ENCODE measurements at places on chromosomes 4 and X. TPM values are rescaled to one million over a fixed set of nuclear protein-coding genes. Genes with fewer than 3 reads are reported as not detected.

SLC26A1 gene
- not detected for total RNA-seq

SPANXN4 gene
- not detected for total RNA-seq

PCYT1B gene
- total RNA-seq: not detected

- no peak for DNase-seq
These were observed 4.6 kb upstream of the CD99L2 start for GRCh38 chrX:150903110-150903508.

DNA sequence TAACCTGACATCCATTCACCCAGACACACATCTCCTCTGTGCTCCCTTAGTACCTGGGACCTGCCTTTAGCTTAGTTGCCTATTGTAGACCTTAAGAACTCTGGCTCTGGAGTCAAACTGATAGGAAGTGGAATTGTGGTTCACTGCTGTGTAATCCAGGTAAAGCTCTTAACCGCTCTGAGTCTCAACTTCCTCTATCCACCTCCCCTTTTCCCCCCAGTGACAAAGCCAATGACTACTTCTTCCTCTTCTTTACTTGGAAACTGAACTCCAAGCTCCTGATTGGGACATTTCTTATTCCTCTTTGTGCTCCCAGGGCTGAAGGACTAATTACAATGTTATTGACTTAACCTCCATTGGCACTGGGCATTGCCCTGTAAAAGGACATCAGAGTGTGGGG, 94.1 kb downstream of the DRD5 start:
- no peak for DNase-seq

- DNase-seq: no peak
These were observed 11.3 kb upstream of the CHRNA9 start for GRCh38 chr4:40323866-40324265.

- no peak for DNase-seq
These were observed 86.5 kb downstream of the WFS1 start for GRCh38 chr4:6356076-6356560.

DNA sequence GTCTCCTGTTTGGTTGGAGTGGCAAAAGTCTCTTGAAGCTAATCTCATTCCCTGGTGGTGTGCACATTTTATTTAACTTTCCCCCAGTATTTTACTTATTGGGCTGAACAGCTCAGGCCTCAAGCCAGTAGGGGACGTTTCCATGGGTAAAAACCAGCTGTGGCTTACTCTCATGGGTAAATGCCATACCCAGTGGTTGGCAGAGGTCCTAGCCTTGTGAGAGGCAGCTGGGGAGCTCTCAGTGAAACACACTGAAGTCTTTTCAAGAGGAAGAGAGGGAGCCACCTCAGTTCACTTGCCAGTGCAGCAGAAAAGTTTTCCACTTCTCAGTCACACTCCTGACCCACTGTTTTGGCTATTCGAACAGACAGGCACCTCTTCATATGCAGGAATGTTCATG, 1964.2 kb downstream of the ARAP2 start:
- no peak for DNase-seq

DNA sequence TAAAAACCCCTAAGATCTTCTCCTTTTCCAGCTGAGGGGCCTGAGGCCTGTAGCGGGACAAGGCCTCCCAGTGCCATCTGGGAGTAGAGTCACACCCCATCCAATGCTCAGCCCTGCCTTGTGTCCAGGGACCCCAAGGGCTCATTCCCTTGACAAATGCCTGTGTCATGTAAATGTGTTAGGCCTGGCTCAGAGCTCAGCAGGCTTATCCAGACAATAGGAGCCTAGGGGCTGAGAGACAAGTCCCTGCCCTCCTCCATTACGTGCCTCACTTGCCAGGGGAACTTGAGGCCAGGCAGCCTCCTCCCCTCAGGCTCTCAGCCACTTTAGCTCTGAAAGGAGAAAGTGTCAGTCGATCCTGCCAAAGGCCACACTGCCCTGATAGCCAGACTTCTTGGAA, 166.8 kb upstream of the MAMLD1 start:
- no peak for DNase-seq

DNA sequence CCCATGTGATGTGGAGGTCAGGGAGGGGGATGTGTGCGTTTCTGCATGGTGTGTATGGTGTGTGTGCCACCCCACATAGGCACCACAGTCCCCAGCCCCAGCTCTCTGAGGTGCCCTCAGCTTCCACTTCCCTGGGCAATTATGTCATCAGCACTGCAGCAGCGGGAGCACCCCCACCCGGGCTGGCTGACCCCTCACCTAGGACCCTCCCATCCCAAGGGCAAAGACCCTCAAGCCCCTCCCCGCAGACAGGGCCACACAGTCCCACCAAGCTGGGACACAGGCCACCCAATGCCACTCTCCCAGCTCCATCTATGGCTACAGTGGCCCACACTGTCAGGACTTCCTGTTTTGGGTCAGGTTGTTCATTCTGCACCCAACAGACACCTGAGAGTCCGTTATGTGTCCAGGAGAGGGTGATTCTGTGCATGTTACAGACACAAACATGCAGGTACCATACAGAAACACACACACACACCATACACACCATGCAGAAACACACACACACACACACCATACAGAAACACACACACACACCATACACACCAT, 75.2 kb downstream of the JAKMIP1 start:
- no peak for DNase-seq

- no peak for DNase-seq
These were observed 883.0 kb downstream of the TECRL start for GRCh38 chr4:63526251-63526650.

DNA sequence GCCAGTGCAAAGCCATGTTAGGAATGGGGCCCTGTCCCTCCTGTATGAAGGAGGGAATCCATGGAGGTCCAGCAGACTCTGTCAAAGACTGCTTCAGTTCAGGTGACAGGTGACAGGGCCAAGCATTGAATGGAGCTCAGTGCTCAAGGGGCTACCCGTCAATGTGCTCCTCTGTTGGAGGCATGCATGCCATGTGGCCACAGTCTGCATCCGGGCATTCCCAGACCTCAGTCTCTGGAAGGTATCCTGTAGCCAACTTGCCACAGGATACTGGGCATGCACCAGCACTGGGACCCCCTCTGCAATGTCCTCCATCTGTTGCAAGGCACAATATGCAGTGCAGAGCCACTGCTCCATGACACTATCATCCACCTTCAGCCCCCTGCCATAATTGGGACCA, 136.1 kb upstream of the GATB start:
- DNase-seq: no peak

DNA sequence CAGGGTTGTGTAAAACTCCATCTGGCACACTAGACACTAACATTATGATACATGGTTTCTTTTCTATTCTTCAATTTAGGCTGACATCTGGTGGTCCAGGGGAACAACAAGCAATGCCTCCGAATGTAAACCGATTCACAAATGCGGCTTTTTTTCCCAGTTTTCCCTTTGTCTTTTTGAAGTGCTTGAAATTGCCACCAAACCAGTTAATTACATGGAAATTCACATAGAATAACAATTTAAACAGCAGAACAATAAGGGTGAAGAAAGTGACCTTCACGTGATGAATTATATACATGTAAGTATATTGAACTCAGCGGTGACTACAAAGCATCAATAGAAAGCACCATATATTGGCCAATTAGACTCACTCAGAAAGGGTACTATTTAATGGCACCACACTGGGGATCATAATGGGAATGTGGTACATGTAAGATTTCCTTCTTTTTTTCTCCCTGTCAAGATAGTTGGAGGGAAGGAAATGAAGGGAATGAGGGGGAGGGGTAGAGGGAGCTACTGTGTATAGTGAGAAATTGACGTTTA, 103.9 kb downstream of the MMRN1 start:
- no peak for DNase-seq

- DNase-seq: no peak
These were observed 1310.7 kb upstream of the TENM3 start for GRCh38 chr4:180932370-180933001.

GRCh38 chr4:23890369-23891063, 669 bp upstream of the PPARGC1A start:
- no peak for DNase-seq

GRCh38 chrX:106331606-106332005, 163.5 kb downstream of the PWWP3B start:
- no peak for DNase-seq

GRCh38 chr4:138216272-138216867, 25.8 kb downstream of the SLC7A11 start:
- no peak for DNase-seq
